ENCODE measurements at places on chromosomes 4 and X.

- DNase-seq = peak; percentile 0
These were observed 802.0 kb downstream of the RPA4 start for GRCh38 chrX:97685753-97686152.

- DNase-seq = no peak
These were observed 459.2 kb upstream of the GALNT7 start for GRCh38 chr4:172709376-172709775.

- DNase-seq = no peak
These were observed 24.9 kb upstream of the MTM1 start for GRCh38 chrX:150543230-150544155.

DNA sequence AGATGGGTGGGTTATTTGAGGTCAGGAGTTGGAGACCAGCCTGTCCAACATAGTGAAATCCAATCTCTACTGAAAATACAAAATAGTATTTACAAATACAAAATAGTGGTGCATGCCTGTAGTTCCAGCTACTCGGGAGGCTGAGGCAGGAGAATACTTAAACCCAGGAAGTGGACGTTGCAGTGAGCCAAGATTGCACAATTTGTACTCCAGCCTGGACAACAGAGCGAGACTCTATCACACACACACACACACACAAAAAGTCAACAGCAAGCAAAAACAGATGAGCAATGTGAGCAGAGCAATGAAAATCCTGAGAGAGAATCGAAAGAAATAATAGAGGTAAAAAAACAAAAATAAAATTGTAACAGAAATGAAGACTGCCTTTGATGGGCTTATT, 168.8 kb downstream of the PCDH18 start:
- no peak for DNase-seq

GRCh38 chr4:8675383-8675782, 82.8 kb downstream of the CPZ start:
- DNase-seq = no peak

DNA sequence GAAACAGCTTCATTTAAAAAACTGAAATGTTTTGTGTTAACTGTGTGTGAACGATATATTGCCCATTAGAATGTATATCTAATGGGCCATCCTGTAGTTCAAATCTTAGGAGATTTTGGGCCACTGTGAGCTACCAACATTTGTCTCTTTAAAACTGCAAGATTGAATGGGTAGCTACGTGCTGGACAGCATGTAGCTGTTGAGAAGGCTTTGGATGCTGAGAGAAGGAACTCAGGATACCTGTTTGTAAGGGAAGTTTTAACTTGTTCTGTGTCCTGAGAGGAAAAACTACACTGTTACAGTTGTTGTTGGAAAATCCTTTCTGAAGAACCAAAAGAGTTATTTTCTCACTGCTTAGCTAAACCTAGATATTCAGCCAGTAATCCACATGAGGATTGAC, 45.9 kb downstream of the PDLIM5 start:
- no peak for DNase-seq

GRCh38 chr4:150650751-150651150, 68.8 kb downstream of the MAB21L2 start:
- DNase-seq = no peak

- DNase-seq = no peak
These were observed 146.8 kb downstream of the PPP3CA start for GRCh38 chr4:101200561-101200960.

GRCh38 chrX:154417157-154417556, 5.8 kb downstream of the TAFAZZIN start:
- DNase-seq = no peak

DNA sequence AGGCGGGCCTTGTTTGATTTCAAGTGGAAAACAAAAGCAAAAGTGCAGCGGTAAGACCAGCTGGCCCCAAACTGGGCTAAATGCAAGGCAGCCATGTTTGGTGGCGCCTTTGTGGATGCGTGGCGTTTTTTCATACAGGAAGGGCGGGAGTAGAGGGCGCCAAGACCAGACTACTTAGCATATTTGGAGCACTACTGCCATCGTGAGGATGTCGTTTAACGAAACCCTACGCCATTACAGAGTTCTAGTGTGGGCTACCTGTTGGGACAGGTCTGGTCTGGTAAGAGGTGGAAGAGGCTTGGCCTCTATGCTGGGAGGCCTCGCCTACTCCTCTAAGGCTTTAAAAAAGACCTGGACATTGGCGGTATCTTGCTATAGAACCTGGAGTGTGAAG, 230.7 kb upstream of the STK26 start:
- DNase-seq = no peak

- no peak for DNase-seq
These were observed 2.0 kb upstream of the ABCB7 start for GRCh38 chrX:75158054-75158453.

DNA sequence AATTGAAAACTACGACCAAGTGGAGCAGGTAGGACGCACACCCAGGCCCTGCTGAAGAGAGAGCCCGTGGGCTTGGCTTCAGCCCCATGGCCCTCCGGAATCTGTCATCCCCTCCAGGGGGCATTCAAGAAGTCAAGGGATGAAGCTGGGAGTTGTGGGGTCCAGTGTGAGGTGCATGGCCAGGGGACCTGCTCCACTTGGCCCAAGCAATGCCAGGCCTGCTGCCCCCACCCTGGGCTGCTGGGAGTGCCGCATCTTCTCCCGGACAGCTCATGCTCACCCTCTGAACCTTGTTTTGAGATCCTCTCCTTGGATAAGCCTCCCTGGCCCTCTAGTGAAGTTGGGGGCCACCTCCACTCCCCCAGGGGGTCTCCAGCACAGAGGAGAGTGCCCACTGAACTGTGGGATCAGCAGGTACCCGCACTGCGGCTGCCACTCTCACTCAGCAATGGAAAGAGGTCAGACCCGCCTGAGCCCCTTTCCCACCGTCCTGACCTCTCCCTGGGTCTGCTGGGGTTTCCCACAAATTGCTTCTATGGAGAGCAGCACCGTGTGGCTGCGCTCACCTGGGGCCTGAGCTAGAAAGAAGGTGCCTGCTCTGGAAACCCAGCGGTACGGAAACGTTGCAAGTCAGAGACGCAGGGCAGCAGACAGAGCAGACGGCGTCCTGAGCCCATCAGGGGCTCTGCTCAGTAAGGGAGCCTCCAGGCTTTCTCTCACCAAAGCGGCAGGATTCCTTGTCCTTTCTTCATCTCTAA, 5.0 kb upstream of the ABLIM2 start:
- DNase-seq = no peak

GRCh38 chr4:71498002-71498401, 159.2 kb downstream of the SLC4A4 start:
- no peak for DNase-seq

- DNase-seq = no peak
These were observed 2.8 kb upstream of the NKX1-1 start for GRCh38 chr4:1409079-1409478.

DNA sequence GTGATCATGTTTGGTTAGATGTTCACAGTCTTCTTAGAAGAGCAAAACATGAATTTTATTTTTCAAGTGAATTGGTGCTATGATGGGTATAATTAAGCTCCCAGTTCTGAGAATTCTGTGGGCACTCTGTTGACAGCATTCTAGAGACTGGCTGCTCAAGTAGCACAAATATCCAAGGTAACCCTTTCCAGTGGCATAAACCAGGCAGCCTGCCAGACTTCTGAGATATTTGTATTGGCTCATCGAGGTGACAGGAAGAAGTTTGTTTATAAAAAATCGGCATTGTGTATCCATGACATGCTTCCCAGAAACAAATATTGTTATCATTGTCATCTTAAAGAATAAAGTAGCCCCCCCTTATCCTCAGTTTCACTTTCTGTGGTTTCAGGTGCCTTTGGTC, 28.3 kb downstream of the LANCL3 start:
- DNase-seq = no peak

DNA sequence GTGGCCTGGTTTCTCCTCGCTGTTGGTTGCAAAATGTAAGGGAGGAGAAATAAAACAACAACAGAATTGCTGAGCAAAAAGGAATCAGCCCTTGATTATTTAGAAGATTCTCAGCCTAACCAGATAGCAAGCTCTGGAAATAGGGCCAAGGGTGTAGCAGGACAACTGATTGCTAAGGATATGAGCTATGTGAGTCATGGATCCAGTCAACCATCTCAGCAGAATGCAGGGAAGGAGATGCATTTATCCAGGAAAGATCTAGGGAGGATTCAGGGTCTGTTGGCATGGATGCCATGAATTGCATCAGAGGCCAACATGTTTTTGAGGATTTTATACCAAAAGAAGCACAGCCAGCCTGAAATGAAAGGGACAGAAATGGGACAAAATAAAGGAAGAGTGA, 2.2 kb upstream of the XAGE3 start:
- DNase-seq = no peak

- no peak for DNase-seq
These were observed 25.9 kb downstream of the SLC25A43 start for GRCh38 chrX:119424999-119425398.

GRCh38 chrX:21821875-21822274, 17.5 kb upstream of the MBTPS2 start:
- no peak for DNase-seq

DNA sequence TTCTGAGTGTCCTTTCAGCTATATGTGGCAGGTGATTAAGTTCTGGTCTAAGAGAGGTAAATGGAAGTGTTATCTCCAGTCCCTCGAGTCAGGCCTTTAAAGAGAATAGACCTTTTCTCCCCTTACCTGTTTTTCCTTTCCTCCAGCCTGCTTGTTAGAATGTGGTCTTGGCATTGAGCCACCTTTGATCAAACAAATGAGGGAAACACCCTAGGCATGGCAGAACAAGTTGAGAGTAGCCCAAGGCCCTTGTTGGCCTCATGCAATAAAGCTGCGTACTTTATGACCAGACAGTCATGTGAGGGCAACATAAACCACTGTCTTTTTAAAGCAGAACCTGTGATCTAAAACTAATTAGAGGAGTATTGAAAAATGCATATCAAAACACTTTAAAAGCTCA, 13.2 kb upstream of the IL13RA2 start:
- DNase-seq = no peak

DNA sequence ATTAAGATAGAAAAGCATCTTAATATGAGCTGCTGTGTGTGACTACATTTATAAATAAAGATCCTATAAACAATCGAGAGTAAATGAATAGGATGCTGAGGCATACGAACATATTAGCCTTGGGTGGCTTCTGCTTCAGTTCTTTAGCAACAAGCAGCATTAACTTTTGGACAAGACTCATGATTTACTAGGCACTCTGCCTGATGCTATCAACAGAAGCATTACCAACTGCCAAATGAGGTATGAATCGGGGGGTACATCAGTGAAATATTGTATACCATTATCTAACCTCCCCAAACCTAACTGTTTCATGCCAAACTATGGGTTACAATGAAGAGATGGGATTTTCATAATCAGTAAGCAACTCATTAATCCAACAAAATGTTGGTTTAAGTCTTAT, 113.1 kb downstream of the RAB28 start:
- DNase-seq = no peak

DNA sequence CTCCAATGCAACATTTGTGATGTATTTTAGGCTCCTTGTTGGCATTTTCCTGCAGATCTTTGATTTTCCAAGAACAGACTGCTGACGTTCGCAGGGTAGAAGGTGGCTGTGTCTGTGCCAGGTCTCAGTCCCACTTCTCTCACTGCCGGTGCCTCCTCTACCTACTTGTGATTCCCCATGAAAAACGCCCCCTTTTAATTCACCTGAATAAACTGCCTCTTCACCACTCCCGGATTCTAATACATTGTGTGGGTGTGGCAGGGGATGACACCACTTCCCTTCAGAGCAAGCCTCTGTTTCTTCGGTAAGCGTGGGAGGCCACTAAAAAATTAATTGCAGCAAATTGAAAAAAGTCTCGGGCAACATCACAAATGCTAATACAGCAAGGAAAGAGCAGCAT, 96.1 kb upstream of the FAM9B start:
- DNase-seq = no peak

- no peak for DNase-seq
These were observed 72.3 kb downstream of the SOX3 start for GRCh38 chrX:140432346-140433175.

- no peak for DNase-seq
These were observed 457.4 kb upstream of the PCDH10 start for GRCh38 chr4:132691668-132692067.

All from activated T-cell treated with anti-CD3 and anti-CD28 coated beads for 24 hours (primary cell).